MCF 10A (cell line): ENCODE measurements at places on chromosomes 13 and 19.

DNA sequence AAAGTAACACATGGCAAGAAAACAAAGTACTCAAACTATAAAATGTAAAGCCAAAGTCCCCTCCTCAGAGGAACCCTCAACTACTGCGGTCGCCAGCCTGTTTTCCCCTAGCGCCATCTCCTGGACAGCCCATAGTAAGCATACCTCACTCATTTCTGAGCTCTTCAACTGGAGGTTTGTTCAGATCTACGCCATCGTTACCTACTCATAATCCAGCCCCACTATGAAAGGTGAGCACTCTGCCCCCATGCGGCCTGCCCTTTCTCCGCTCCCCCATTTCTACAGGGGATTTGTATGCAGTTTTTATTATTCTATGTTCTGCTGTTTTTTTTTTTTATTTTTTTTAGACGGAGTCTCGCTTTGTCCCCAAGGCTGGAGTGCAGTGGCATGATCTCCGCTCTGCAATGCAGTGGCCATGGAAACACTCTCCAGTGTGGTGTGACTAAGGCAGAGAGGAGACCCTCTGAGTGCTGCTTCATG, 26.2 kb downstream of the OPA3 start:
- no peaks in the 10 kb centered on the region for H3K27me3 ChIP-seq
- peak; percentile 85 for DNase-seq
- H3K36me3 ChIP-seq: peaks cover 8% of the 10 kb centered on the region
- no peaks in the 10 kb centered on the region for H3K4me1 ChIP-seq
- no peak overlapping the region for H3K4me3 ChIP-seq

DNA sequence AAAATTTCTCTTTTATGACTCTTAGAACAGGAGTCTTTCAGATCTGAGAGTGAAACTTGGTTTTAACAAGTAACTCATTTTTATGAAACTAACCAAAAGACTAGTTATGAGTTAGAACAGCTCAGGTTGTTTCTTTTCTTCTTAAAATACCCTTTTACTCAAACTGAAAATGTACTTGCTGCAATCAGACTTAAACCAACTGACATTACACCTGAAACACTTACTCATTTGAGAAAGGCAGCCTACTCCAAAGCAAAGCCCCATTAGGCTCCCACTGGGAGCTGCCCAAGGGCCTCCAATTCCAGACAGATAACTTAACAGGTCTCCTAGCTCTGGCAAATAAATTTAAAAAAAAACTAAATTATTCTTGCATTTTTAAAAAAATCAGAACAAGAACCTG, 3.6 kb downstream of the FOXO1 start:
- H3K4me1 ChIP-seq: peaks cover 29% of the 10 kb centered on the region
- H3K36me3 ChIP-seq: peaks cover 78% of the 10 kb centered on the region
- peak overlapping the region; percentile 89 for H3K27ac ChIP-seq
- no peaks in the 10 kb centered on the region for H3K27me3 ChIP-seq
- DNase-seq: peak; percentile 32

GRCh38 chr13:30204564-30204963, 102.8 kb downstream of the KATNAL1 start:
- H3K4me1 ChIP-seq: no peaks in the 10 kb centered on the region
- DNase-seq: no peak
- H3K27ac ChIP-seq: no peak overlapping the region
- peaks cover 13% of the 10 kb centered on the region for H3K36me3 ChIP-seq

DNA sequence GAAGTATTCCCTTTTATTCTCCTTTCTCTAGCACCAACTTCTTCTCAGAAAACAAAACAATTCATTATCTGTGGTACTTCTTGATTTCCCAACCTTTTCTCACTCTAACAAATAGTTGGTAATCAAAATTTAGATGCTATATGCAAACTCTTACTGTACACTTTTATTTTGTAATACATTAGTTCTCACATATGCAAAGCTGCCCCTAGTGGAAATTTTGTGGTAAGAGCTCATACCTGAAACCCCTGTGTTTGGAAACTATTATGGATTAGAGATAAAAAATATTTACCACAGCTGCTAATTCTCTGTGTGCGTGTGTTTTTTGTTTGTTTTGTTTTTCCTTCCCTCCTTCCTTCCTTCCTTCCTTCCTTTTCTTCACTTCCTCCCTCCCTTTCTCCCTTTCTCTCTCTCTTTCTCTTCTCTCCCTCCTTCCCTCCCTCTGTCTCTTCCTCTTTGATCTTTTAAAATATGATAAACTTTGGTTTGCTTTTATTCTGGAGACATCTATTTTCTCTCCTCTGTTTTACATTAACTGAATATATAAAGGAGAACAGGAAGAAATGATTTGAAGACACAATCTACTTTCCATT, 537.4 kb downstream of the SLITRK6 start:
- no peaks in the 10 kb centered on the region for H3K27me3 ChIP-seq
- H3K27ac ChIP-seq: no peak overlapping the region
- H3K4me3 ChIP-seq: no peak overlapping the region
- peak; percentile 50 for DNase-seq
- H3K4me1 ChIP-seq: peaks cover 22% of the 10 kb centered on the region
- no peaks in the 10 kb centered on the region for H3K36me3 ChIP-seq

- peaks cover 22% of the 10 kb centered on the region for H3K4me1 ChIP-seq
- no peaks in the 10 kb centered on the region for H3K36me3 ChIP-seq
- H3K27me3 ChIP-seq: peaks cover 44% of the 10 kb centered on the region
- H3K4me3 ChIP-seq: no peak overlapping the region
- DNase-seq: no peak
These were observed 19.4 kb upstream of the DHRS12 start for GRCh38 chr13:51823359-51823758.

DNA sequence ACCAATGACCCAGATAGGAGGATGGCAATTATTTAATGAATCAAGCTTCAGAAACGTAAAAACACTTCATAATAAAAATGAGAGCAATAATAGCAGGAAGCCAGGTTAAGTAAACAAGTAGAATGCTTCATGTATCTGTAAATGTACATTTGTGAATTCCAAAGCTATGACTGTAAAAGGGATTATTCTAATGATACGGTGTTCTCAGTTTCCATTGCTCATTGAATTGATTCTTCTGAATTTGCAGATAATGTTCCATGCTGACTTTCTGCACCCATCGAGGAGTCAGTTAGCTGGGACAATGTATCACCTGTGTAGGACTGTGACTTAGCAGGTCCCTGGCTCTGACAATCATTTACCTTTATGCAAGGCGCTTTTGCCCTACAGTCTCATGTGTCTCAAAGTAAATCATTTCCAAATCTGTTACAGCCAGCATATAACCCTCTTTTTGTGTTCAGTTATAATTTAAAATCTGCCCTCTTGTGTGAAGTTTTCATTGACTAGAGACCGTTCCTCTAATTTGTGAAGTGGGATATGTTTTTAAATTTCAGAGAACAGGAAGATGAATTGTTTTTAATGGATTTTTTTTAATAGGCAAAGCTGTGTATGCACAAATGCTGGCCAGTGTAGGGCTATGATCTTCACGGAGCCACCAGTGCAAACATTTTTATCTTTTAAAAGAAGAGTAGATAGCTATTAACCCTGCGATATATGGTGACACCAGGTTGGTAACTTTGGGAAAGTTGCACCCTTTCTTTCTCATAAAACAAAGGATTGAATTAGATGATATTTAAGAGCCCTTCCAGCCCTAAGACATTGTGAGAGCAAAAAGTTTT, 267.1 kb downstream of the KLF5 start:
- peak; percentile 6 for DNase-seq
- no peaks in the 10 kb centered on the region for H3K27me3 ChIP-seq
- H3K4me1 ChIP-seq: peaks cover 18% of the 10 kb centered on the region
- no peak overlapping the region for H3K4me3 ChIP-seq
- peak overlapping the region; percentile 59 for H3K27ac ChIP-seq

- H3K4me3 ChIP-seq: no peak overlapping the region
- peak overlapping the region; percentile 52 for H3K27ac ChIP-seq
- no peaks in the 10 kb centered on the region for H3K27me3 ChIP-seq
- H3K36me3 ChIP-seq: peaks cover 6% of the 10 kb centered on the region
- peaks cover 18% of the 10 kb centered on the region for H3K4me1 ChIP-seq
These were observed 243.5 kb downstream of the RGCC start for GRCh38 chr13:41700790-41701310.

GRCh38 chr13:100364591-100364990, 224.0 kb downstream of the GGACT start:
- H3K27ac ChIP-seq: no peak overlapping the region
- no peak overlapping the region for H3K4me3 ChIP-seq
- no peaks in the 10 kb centered on the region for H3K36me3 ChIP-seq
- H3K27me3 ChIP-seq: no peaks in the 10 kb centered on the region
- DNase-seq: no peak
- H3K4me1 ChIP-seq: peaks cover 22% of the 10 kb centered on the region

GRCh38 chr19:16373989-16374388, 49.4 kb downstream of the KLF2 start:
- H3K36me3 ChIP-seq: peaks cover 28% of the 10 kb centered on the region
- H3K27me3 ChIP-seq: no peaks in the 10 kb centered on the region
- H3K27ac ChIP-seq: no peak overlapping the region
- H3K4me3 ChIP-seq: no peak overlapping the region
- DNase-seq: no peak

GRCh38 chr13:42959615-42960014, 32.4 kb downstream of the EPSTI1 start:
- H3K27ac ChIP-seq: no peak overlapping the region
- no peak overlapping the region for H3K4me3 ChIP-seq
- no peaks in the 10 kb centered on the region for H3K27me3 ChIP-seq
- peaks cover 5% of the 10 kb centered on the region for H3K4me1 ChIP-seq

DNA sequence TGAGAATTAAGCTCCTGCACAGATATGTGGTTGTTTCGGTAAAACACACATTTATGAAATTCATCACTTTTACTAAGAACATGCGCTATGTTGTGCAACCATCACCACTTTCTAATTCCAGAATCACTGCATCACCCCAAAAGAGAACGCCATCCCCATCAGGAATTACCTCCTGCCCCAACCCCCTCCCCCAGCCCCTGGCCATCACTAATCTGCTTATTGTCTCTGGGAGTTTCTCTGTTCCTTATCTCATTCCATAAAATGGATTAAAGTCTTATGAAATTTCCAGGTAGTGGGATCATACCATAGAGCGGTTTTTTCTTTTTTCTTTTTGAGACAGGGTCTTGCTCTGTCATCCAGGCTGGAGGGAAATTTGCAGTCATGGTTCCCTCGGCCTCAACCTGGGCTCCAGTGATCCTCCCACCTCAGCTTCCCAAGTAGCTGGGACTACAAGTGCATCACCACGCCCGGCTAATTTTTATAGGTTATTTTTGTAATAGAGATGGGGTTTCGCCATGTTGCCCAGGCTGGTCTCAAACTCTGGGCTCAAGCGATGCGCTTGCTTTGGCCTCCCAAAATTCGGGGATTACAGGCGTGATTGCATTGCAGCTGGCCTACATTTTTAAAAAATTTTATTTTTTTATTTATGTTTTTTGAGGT, 3.5 kb downstream of the ZSCAN5B start:
- no peak for DNase-seq
- no peak overlapping the region for H3K27ac ChIP-seq
- no peak overlapping the region for H3K4me3 ChIP-seq
- no peaks in the 10 kb centered on the region for H3K4me1 ChIP-seq
- no peaks in the 10 kb centered on the region for H3K36me3 ChIP-seq

DNA sequence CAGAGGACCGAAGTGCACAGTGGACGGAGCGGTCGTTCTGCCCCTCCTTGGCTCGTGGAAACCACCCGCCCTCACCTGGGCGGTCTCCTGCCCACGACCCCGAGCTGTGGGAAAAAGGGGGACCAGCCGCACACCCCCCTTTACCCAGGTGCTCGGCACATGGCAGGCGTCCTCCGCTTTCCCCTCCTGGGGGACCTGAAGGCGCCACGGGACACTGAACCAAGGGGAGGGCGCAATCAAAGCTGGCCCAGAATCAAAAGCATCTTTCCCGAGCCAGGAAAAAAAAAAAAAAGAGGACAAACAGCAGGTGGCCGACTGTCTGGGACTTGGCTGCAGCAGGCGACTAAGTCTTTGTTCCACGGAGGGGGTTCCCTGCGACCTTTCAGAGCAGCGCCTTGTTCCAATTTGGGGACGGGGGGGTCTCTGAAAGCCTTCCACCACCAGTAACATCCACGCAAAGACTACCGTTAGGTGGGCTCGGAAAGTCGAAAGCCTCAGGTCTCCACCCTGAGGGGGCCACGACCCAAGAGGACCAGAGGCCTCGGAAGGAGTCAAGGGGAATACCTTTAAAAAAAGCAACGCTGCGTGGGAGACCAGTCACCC, 1.1 kb downstream of the MBD3 start:
- DNase-seq: no peak
- peak overlapping the region; percentile 94 for H3K27ac ChIP-seq
- H3K4me3 ChIP-seq: peak overlapping the region; percentile 83
- peaks cover 19% of the 10 kb centered on the region for H3K4me1 ChIP-seq

DNA sequence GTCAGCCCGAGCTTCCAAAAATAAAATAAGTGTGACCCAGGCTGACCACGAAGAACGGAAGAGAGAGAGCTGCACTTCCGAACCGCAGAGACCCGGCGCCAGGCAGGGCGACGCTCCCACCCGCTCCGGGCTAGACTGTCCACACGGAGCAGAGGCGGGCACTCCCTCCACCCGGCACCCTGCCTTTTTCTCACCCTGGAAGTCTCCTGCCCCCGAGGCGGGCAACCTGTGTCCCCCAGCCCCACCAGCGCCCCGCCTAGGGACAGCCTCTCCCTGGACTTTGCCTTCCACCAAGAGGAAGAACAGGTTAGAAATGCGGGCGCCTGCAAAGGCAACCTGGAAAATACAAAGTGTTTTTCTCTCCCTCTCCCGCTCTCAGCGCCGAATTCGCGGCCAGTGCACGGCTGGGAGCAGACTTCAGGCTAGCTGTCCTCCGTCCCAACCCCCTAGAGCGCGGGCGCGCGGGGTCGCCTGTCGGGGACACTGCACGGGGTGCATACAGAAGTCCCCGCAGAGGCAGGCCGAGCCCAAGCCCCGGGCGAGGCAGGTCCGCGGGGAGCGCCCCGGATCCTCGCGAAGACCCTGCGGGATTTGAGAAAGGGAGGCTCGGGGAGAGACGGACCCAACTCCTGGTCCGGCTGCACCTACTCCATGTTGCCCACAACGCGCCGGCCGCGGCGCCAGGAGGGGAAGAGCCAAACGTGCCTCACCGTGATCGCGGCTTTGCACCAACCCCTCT, 845 bp downstream of the SPRY2 start:
- no peak overlapping the region for H3K27ac ChIP-seq
- H3K4me3 ChIP-seq: no peak overlapping the region
- no peaks in the 10 kb centered on the region for H3K27me3 ChIP-seq
- DNase-seq: peak; percentile 64
- peaks cover 32% of the 10 kb centered on the region for H3K36me3 ChIP-seq

DNA sequence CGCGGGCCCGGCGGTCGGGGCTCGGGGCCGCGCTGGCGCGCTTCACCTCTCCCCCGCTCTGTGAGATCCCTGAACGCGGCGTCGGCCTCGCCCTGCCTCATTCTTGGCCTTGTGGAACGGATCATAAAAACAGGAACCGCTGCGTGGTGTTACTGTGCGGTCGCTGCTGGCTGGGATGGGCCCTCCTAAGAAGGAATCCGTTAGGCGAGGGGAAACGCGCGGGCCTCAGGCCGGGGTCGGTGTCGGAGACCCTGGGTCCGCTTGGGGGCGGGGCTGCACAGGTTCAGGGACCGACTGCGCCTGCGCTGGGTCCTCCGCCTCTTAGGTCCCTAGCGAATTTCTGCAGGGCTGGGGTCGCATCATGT, 381 bp downstream of the CKAP2 start:
- H3K36me3 ChIP-seq: peaks cover 12% of the 10 kb centered on the region
- DNase-seq: peak; percentile 70
- peak overlapping the region; percentile 87 for H3K4me3 ChIP-seq
- no peaks in the 10 kb centered on the region for H3K27me3 ChIP-seq
